AG04450 (cell line): ENCODE measurements at places on chromosomes 1 and 21.

GRCh38 chr1:12052008-12052573, 11.0 kb upstream of the TNFRSF8 start:
- peak; percentile 62 for DNase-seq

GRCh38 chr1:21264898-21265297, 25.4 kb downstream of the ECE1 start:
- DNase-seq: no peak

GRCh38 chr1:21829294-21829693, 17.2 kb downstream of the LDLRAD2 start:
- no peak for DNase-seq

DNA sequence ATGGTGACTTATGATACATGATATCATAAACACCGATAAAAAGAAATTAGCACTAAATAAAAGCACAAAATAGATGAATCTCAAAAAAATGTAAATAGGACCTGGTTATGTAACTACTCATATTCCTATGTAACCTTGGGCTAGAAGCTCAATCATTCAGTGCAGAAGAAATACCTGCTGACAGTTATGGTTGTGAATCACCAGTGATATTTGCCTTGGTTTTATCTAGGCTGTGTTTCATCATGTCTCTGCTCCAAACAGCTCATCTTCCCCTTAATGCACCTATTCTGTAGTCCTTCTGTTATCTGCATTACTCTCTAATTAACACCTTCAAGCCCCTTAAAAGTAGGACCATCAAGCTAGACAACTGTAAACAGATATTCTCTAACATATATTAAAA, 16.3 kb upstream of the PIGC start:
- no peak for DNase-seq

GRCh38 chr1:25747046-25747719, 52.8 kb upstream of the SELENON start:
- DNase-seq: no peak

DNA sequence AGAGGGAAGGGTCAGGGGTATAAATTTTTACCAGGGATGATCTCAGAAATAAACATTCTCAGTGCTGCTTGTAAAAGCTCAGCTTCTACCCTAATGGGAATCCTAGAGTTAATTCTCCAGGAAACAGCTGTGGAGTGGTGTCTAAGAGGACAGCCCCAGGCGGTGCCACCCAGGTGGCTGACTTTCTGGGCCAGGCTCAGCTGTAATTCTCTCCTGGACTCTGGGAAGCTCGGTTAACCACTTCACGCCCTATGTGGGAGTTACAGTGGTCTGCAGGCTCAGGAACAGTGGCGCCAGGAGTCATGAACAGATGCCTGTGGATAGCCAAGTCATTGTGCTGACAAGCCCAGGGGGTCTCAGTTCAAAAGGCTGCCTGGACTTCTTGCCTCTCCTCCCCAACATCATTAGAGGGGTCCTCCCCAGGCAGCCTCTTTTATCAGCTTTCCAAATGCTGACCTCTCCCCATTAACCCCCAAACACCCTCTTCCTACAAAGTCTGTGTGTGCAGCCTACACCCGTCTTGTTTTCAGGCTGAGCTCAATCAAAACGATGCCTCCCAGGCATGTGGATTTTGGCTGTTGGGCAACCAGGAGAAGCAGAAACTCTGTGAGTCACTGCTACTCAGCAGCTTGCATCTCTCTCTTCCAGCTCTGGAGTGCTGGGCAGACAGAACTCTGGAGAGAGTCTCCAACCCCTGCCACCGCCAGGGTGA, 1.2 kb downstream of the HHIPL2 start:
- peak; percentile 46 for DNase-seq

DNA sequence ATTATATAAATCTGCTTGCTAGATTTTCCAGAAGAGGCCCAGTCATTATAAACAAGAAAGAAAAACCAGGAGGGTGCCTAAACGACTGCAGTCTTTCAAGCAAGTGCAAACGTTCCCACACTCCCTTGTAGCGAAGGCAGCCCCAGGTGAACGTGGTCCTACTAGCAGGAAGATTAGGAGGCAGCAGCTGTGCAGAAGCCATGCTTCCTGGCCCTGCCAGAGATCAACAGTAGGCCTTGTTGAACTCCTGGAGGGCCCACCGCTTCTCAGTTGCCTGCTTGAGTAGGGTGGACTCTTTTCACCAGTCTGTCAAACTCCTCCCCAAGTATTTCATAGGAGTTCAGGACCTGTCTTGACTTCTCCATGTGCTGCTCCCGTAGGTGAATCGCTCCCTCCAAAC, 163.0 kb upstream of the GORAB start:
- DNase-seq: no peak

GRCh38 chr1:179702946-179703539, 40.0 kb upstream of the FAM163A start:
- no peak for DNase-seq

- DNase-seq: no peak
Measured at GRCh38 chr1:167820684-167821355, 93.1 kb downstream of the ADCY10 start.

DNA sequence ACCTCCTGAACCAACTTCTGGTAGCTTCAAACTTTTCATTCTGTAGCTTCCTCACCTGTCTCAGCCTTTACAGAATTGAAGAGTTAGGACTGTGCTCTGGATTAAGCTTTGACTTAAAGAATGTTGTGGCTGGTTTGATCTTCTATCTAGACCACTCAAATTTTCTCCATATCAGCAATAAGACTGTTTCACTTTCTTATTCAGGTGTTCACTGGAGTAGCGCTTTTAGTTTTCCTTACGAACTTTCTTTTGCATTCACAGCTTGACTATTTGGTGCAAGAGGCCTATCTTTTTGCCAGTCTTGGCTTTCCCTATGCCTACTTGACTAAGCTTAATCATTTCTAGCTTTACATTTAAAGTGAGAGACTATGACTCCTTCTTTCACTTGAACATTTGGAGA, 31.5 kb downstream of the FGGY start:
- DNase-seq: no peak

- DNase-seq: no peak
Measured at GRCh38 chr1:167339405-167339804, 118.7 kb downstream of the POU2F1 start.

DNA sequence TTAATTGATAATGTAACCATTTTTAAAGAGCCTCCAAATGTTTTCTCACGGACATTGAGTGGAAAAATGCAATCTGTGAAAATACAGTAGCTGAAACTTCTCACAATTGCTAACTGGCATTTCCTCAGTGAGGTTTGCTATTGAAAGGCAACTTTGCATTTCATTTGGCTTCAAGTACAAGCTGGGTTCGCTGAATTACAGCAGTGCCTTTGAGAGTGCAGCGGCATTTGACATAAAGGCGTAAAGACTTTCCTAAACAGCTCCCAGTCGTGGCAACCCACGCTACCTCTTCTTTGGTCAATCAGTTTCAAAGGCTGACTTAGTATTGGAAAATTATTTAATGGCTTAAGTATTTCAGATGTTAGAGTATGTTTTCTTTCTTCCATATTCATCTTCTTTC, 39.3 kb upstream of the ZBTB18 start:
- no peak for DNase-seq

DNA sequence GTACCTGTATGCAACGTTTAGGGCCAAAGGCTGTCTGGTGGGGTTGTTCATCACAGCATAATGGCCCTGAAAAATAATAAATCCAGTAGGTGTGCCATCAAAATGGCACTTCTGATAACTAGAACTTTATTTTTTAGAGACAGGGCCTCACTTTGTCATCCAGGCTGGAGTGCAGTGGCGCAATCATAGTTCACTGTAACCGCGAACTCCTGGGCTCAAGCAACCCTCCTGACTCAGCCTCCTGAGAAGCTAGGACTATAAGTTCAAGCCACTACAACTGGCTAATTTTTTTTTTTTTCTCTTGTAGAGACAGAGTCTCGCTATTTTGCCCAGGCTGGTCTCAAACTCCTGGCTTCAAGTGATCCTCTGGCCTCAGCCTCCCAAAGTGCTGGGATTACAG, 4.7 kb downstream of the SNAPIN start:
- no peak for DNase-seq

DNA sequence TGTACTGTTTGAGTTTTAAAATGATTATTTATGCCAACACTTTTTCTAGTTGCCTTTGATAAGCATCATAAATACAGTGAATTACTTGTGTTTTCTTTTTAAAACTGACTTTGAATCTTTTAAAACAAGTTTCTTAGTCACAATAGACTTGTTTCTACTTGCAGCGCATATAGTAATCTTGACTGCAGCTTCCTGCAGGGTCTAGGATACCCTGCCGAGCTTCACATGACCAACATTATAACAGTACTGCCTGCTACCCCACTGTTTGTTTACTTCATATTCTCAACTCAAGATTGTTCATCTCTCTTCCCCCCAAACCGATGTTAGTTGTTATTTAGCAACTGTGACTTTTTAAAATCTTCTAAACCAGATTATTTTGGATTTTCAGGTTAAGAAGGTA, 751.3 kb upstream of the NEGR1 start:
- no peak for DNase-seq

GRCh38 chr1:186897008-186897407, 68.3 kb downstream of the PLA2G4A start:
- DNase-seq: no peak

DNA sequence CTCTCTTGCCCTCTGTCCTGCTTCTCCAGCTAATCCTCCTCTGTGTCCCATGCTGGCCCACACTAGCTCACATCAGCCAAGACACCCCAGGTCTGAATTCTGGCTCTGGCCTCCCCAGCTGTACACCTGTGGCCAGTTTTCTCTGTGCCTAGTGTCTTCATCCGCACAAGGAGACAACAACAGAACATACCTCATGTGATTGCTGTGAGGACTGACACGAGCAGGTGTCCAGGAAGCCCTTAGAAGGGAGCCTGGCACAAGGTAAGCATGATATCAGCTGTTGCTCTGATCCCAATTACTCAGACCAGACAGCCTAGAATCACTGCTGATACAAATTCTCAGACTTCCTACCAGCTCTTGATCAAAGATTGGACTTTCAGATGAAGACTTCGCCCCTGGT, 71.2 kb upstream of the GJB5 start:
- DNase-seq: no peak

- no peak for DNase-seq
Measured at GRCh38 chr1:40855513-40855912, 6.7 kb downstream of the CITED4 start.

DNA sequence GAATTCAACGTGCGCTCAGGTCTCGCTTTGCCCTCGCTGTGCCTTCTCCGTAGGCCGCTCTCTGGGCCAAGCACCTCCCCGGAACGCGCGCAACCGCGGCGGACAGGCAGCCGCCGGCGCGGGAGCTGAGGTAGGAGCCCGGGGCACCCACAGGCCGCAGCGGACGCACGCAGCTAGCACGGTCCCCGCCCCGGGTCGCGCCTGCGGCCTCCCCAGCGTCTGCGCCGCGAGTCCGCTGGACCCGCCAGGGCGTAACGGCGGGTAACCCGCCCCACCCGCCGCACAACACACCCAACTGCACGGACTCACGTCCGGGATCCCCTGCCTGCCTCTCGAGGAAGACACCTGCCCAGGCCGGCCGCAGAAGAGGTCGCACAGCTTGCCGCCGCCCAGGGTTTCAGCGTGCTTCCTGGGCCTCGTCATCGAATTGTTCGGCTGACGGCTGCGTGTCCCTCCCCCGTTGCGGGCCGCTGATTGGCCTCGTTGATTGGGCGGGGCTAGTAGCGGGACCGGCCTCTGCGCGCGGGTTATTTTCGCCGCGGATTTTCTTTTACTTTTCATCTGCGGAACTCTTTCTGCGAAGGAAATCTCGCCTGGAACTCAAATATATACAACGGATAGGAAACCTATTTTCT, at the start of gene CLCC1:
Gene CLCC1 (minus strand): TSS at position 433 of the 635 bp plus-strand sequence. CDS start 13,047 bp downstream, outside the sequence.
- DNase-seq: peak; percentile 74

DNA sequence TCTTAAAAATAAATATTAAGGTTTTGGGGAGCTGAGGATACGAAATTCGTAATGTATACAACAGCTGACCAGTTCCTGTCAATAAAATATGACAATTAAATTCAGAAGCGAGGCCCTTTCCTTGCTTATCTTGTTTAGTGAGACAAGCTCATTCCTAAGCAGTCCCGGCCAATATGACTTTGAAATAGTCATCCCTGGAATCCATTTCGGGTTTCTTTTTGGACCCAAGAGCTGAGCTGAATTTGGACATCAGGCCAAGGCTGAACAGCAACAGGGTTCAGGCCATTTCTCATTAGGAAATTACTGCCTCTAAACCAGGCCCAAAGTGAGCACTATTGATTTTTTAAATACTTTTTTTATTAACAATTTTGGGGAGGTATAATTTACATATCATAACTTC, 17.3 kb upstream of the FMN2 start:
- DNase-seq: no peak

GRCh38 chr1:202291961-202292712, 49.6 kb downstream of the UBE2T start:
- DNase-seq: peak; percentile 69

- no peak for DNase-seq
Measured at GRCh38 chr21:45142469-45143308, 68.3 kb downstream of the ADARB1 start.

DNA sequence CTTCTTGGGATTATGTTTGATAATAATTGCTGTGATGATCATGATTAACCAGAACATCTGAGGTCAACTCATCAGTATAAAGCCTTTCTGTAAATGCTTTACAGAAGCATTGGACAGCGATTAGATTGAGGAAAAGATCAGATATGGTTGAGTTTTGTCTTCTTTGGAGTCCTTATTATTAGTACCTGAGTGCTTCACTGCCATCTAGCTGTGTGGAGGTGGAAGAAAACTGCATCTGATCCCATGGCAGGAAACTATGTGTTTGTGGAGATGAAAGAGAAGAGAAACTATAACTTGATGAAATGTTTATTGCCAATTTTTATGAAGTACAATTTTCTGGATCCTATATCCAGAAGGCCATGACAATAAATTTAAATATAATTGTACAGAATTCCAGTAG, 11.4 kb downstream of the FLG2 start:
- DNase-seq: no peak

DNA sequence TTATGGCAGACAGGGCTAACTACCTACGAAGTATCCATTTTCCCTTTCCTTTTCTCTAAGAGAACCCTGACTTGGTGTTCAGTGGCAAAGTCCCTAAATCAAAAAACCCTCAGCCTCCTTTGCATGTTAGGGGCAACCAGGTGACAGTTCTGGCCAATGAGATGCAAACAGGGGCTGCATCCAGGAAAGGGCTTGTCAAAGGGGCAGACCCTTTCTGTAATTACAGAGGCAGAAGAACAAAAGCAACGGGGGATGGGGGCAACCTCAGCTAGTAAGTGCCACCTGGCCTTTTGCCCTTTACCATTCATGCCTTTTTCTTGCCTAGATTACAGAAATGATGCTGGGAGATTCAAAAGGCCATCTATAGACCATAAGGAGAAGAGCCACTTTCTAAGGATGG, 34.4 kb downstream of the GLUL start:
- DNase-seq: no peak
